ENCODE measurements at places on chromosomes 2 and 18.
A peak's percentile ranks its signal among the peaks of the same experiment; 100 is the strongest.

DNA sequence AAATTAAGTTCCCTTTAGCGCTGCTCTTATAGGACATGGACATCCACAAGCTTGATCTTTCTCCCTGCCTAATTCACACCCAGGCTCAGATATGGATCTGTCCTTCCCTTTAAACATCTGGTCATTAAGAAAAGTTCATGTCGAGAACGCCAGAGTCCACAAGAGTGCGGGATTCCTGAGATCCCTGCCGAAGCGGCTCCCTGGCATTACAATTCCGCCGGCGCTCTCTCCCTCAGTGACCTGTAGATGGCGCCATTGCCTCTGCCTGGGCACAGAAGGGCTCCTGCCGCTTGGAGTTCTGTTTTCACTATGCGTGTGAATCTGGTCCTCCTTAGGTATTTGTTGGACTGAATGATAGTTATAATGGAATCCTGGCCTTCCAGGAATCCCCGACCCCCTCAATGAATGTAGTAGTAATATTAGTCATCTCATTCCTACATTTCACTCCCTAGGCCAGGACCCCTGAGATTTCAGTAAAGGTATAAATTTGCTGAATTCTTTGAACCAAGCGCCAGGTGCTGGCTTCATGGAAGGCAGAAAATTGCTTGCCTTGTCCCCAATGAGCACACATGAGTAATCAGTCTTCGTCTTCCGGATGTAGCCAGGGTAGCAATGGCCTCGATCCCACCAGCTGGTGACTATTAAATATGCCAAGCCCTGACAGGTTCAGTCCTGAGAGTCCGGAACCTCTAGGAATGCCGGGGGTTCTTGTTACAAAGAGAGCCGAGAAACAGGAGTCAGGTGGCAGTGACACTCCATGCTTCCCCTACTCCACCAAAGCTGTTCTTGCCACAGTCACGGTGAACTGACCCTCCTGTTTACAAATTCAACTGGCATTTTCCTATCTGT is 26.4 kb upstream of the CD207 start:
- peak; percentile 86 for DNase-seq

- peak; percentile 91 for DNase-seq
These were observed 502 bp downstream of the TUBB6 start for GRCh38 chr18:12308386-12309100.

GRCh38 chr18:80108121-80108536 is 933 bp upstream of the ADNP2 start:
- no peak for DNase-seq

DNA sequence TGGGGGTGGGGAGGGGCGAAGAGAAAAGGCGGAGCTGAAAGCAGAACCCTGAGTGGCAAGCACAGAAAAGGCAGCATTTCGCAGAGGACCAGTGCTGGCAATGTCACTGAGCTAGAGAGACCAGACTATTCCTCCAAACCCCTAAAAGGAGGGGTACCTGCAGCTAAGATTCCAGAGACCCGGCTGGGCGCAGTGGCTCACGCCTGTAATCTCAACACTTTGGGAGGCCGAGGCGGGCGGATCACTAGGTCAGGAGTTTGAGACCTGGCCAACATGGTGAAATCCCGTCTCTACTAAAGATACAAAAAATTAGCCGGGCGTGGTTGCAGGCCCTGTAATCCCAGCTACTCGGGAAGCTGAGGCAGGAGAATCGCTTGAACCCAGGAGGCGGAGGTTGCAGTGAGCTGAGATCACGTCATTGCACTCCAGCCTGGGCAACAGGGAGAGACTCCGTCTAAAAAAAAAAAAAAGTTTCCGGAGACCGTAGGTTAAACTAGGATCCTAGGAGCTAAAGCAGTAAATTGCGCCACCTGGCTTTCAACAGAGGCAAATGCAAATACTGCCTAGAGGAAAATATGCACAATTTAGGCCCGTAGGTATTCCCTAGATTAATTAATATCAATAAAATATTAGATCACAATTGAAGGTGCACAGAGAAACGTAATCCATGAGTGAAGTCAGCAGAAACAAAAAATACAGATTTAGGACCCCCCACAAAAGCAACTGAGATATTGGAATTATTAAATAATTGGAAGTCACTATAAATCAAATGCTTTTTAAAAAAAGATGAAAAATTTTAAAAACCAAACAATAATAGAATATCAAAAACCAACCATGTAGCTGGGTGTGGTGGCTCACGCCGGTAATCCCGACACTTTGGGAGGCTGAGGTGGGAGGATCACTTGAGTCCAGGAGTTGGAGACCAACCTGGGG is 4.9 kb downstream of the UCN start:
- DNase-seq: peak; percentile 64

DNA sequence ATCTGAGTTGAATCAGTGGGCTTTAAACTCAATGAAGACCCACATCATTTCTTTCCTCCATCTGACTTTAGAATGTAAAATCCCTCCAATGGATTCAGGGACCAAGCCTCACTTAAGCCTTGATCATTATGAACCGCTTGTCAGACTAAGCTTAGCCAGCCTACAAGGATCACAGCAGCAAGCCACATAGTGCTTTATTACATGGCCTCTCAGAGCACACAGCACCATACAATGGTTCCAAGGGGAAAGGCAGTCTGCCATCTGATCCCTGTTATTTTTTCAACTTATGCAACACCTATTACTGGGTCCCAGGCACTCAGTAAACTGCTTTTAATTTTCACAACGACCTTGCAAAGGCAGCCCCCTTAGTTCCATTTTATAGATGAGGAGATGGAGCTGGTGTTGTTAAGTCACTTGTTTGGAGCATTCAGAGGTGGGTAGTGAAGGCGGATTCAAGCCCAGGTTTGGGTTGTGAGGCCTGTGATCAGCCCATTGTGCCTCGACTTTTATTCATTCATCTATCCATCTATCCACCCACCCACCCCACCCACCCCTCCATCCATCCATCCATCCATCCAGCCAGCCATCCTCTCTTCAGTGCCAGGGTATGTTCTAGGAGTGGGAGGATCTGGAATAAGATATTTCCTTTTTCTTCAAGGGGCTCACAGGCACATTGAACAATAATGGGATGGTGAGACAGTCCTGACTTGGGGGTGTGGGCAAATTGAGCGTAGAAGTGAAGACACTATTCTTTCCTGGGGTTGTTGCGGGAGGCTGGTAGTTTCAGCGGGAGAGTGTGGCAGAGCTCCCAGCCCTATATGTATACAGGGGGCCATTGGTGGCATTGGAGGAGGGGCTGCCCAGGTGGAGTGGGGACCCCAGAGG is 141.2 kb downstream of the MYCN start:
- no peak for DNase-seq

All from upper lobe of right lung (tissue), 1 donor.